Activated T-helper 1 cell treated with anti-CD3 and anti-CD28 coated beads, Interleukin-12 subunit alpha, Interleukin-12 subunit beta, Interleukin-2, Interleukin-4 antibody, amounts not matched to agents 30 ng/mL and 10 ng/mL and 1 ng/mL, durations not matched to agents 14 hours and 24 hours and 36 hours (primary cell): ENCODE measurements at places on chromosomes 3 and 15. TPM values are rescaled to one million over a fixed set of nuclear protein-coding genes. Genes with fewer than 3 reads are reported as not detected.

- H3K36me3 ChIP-seq, result peaks cover 11% of the 10 kb centered on the region
- H3K27ac ChIP-seq, result no peak overlapping the region
- H3K27me3 ChIP-seq, result peaks cover 2% of the 10 kb centered on the region
- DNase-seq, result no peak
- H3K4me1 ChIP-seq, result peaks cover 63% of the 10 kb centered on the region
Measured at GRCh38 chr3:194305356-194306108, 45.6 kb downstream of the CPN2 start.

Gene SAXO2
- 0.54 and 0.57 TPM in 2 replicates for total RNA-seq

DNA sequence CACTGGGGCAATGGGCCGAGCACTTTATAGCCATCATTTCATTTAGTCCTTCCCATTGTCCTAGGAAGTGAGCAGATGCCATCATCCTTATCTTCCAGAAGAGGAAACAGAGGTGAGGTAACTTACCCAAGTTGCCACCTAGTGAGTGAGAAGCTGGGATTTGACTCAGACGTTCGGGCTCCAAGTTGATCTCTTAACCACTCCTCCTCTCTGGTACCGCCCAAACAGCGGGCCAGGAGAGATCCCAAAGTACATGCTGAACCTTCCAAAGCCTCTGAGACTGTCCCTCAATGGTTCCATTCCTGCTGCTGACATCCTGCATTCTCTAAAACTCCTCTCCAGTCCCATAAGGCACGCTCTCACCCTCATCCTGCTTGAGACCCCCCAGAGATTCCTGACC, 56.2 kb downstream of the EXOG start:
- no peak for DNase-seq
- no peaks in the 10 kb centered on the region for H3K36me3 ChIP-seq
- peaks cover 4% of the 10 kb centered on the region for H3K27me3 ChIP-seq
- H3K4me3 ChIP-seq, result no peak overlapping the region

- DNase-seq, result no peak
- peaks cover 38% of the 10 kb centered on the region for H3K36me3 ChIP-seq
- H3K27ac ChIP-seq, result no peak overlapping the region
- H3K4me1 ChIP-seq, result peaks cover 40% of the 10 kb centered on the region
- H3K27me3 ChIP-seq, result no peaks in the 10 kb centered on the region
Measured at GRCh38 chr3:63927422-63928280, 15.5 kb upstream of the SCAANT1 start.

- H3K36me3 ChIP-seq, result no peaks in the 10 kb centered on the region
- no peak for DNase-seq
- H3K27me3 ChIP-seq, result no peaks in the 10 kb centered on the region
- H3K4me3 ChIP-seq, result no peak overlapping the region
- H3K4me1 ChIP-seq, result peaks cover 22% of the 10 kb centered on the region
- H3K27ac ChIP-seq, result peak overlapping the region; percentile 83
Measured at GRCh38 chr3:50491023-50491422, 12.4 kb downstream of the CACNA2D2 start.

Gene ZNF717
- 5.6 and 6.4 TPM in 2 replicates for total RNA-seq

DNA sequence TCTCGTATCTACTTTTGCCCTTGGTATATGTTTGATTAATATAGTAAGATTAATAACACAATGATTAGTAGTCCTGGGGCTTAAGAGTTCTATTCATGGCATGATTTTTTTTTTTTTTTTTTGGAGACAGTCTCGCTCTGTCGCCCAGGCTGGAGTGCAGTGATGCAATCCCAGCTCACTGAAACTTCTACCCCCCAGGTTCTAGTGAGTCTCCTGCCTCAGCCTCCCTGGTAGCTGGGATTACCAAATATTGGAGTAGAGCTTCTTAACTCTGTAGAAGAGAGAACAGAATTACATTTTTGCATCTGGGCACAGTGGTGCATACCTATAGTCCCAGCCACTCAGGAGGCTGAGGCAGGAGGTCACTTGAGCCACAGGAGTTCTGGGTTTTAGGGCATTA, 58.9 kb downstream of the RAB7A start:
- H3K4me3 ChIP-seq, result no peak overlapping the region
- no peak overlapping the region for H3K27ac ChIP-seq
- peaks cover 5% of the 10 kb centered on the region for H3K36me3 ChIP-seq
- DNase-seq, result no peak
- H3K4me1 ChIP-seq, result peaks cover 75% of the 10 kb centered on the region

GRCh38 chr15:70159001-70159712, 61.4 kb upstream of the TLE3 start:
- no peaks in the 10 kb centered on the region for H3K36me3 ChIP-seq
- no peaks in the 10 kb centered on the region for H3K4me1 ChIP-seq
- H3K4me3 ChIP-seq, result no peak overlapping the region
- H3K27ac ChIP-seq, result no peak overlapping the region
- peaks cover 6% of the 10 kb centered on the region for H3K27me3 ChIP-seq

GRCh38 chr3:98513091-98513511, 9.6 kb downstream of the CLDND1 start:
- no peak overlapping the region for H3K4me3 ChIP-seq
- no peak for DNase-seq
- H3K4me1 ChIP-seq, result peaks cover 68% of the 10 kb centered on the region

Gene SCAANT1
- not detected in 2 replicates for total RNA-seq

Gene SOX2
- 0.07 and 0.10 TPM in 2 replicates for total RNA-seq

- no peak overlapping the region for H3K27ac ChIP-seq
- no peaks in the 10 kb centered on the region for H3K27me3 ChIP-seq
- DNase-seq, result no peak
- peaks cover 1% of the 10 kb centered on the region for H3K36me3 ChIP-seq
Measured at GRCh38 chr3:72660270-72661114, 187.8 kb downstream of the SHQ1 start.

DNA sequence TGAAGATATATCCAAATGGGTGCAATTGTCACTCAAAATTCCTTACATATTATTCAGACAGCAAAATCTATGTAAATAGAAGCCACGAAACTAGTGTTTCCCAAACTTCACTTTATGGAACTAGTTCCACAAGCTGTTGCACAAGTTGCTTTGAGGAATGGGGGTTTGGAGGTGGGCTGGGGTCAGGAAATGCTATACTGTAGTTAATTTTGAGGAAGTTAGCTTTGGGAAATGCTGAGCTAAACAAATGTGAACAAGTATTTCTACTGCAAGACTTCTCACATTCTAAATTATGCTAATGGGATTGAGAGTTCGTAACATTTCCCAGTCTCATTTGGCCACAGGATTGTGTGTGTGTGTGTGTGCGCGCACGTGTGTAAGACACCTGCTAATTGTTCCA, 28.7 kb upstream of the SAMMSON start:
- no peaks in the 10 kb centered on the region for H3K36me3 ChIP-seq
- no peak overlapping the region for H3K4me3 ChIP-seq
- no peak overlapping the region for H3K27ac ChIP-seq
- peaks cover 4% of the 10 kb centered on the region for H3K27me3 ChIP-seq
- H3K4me1 ChIP-seq, result no peaks in the 10 kb centered on the region

DNA sequence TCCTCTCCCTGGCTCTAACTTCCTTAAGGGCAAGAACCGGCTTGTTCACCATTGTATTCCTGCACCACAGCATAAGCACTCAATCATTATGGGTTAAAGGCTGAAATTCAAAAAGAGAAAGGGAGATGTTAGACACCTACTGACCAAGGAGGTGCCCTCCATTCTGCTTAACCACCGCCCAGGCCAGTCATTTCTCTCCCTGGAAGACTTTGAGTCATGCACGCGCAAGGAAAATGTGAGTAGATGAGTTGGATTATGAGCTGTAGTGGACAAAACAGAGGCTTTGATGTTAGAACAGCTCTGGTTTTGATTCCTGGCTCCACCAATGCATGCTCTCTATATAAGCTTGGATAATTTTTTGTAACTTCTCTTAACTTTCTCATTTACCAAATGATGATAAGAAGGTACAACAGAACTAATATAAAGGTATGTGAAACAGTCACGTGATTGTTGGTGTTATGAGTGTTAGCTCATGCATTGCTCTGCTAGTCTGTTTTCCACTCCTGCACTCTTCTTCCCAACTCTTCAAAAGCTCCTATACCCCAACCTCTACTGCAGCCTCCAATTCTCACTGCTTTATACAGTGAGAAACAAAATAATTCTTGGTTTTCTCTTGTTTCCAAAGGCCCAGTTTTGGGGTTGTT, 148.4 kb upstream of the ATP11B start:
- H3K4me1 ChIP-seq, result no peaks in the 10 kb centered on the region
- H3K4me3 ChIP-seq, result no peak overlapping the region
- no peak overlapping the region for H3K27ac ChIP-seq
- H3K36me3 ChIP-seq, result no peaks in the 10 kb centered on the region
- no peak for DNase-seq

DNA sequence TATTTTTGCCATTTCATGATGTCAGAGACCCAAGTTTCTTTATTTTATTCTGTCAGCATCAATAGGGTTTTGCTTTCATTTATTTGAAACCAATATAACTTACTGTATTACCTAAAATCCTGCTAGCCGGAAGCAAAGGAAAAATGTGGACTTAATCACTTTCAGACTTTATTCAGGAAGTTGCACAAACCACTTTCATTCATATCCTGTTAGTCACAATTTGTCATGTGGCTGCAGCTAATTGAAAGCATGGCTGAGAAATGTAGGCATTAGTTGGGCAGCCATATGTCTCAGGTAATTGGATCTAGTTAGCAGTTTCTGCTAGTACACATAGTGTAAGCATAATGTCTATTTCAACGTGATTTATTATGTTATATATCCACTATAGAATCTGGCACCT, 462.3 kb upstream of the SGO1 start:
- DNase-seq, result no peak
- H3K4me3 ChIP-seq, result no peak overlapping the region
- H3K27ac ChIP-seq, result no peak overlapping the region
- H3K4me1 ChIP-seq, result no peaks in the 10 kb centered on the region
- H3K36me3 ChIP-seq, result no peaks in the 10 kb centered on the region

GRCh38 chr3:155169197-155169596, 89.1 kb downstream of the MME start:
- H3K4me3 ChIP-seq, result no peak overlapping the region
- H3K36me3 ChIP-seq, result no peaks in the 10 kb centered on the region
- no peaks in the 10 kb centered on the region for H3K27me3 ChIP-seq
- no peaks in the 10 kb centered on the region for H3K4me1 ChIP-seq
- no peak for DNase-seq

DNA sequence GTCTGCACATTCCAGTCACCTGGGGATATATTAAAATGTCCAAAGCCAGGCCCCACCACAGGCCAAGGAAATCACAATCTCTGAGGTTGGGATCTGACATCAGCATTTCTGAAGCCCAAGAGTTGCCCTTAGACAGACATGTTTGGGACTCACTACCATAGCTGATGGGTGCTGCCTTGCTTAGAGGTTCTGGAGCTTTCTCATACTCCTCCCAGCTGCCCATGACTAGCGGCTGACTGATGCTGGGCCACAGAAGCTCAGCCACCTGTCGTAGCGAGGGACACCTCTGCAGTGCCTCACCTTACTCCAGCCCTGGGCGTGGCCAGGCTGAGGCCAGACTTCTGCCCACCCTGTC, 58.8 kb upstream of the XCR1 start:
- H3K36me3 ChIP-seq, result peaks cover 13% of the 10 kb centered on the region
- DNase-seq, result no peak
- H3K27ac ChIP-seq, result no peak overlapping the region
- H3K27me3 ChIP-seq, result peaks cover 11% of the 10 kb centered on the region
- no peak overlapping the region for H3K4me3 ChIP-seq

- H3K27me3 ChIP-seq, result no peaks in the 10 kb centered on the region
- peak overlapping the region; percentile 86 for H3K27ac ChIP-seq
- peak overlapping the region; percentile 85 for H3K4me3 ChIP-seq
- DNase-seq, result peak; percentile 33
- H3K36me3 ChIP-seq, result peaks cover 44% of the 10 kb centered on the region
- H3K4me1 ChIP-seq, result peaks cover 66% of the 10 kb centered on the region
Measured at GRCh38 chr3:51391566-51392354, 675 bp downstream of the RBM15B start.

DNA sequence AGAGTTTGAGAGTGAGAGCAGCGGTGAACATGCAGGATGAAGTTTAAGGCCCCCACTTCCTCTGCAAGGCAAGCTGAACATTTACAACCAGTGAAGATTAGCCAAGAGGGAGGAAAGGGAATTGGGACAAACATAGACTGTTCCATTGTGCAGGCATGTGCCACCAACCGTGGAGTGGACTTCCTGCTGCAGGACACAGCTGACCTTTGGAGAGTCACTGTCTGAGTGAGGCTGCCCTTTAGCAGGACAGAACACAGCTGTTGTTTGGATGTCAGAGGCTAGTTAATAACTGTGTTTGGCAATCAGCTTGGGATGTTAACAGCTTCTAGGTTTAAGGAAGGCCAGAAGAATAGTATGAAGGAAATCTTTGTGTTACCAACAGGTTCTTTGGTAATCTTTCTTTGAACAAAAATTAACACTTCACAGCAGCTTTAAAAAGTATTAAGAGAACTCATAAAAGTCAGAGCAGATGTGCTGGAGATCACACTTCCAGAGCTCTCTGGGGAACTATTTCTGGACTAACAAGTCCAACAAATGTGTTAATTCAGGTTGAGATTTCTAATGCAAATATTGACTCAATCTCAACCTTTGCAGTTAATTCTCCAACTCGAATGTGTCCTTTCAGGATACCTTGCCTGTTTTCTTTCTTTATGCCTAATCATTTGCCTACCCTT, 31.4 kb downstream of the CTDSPL start:
- peaks cover 13% of the 10 kb centered on the region for H3K27me3 ChIP-seq
- no peaks in the 10 kb centered on the region for H3K4me1 ChIP-seq
- no peak overlapping the region for H3K4me3 ChIP-seq

- no peak overlapping the region for H3K4me3 ChIP-seq
- DNase-seq, result no peak
- H3K4me1 ChIP-seq, result no peaks in the 10 kb centered on the region
- H3K27ac ChIP-seq, result no peak overlapping the region
Measured at GRCh38 chr15:95138604-95139270, 907.4 kb downstream of the MCTP2 start.

- H3K27ac ChIP-seq, result no peak overlapping the region
- no peak for DNase-seq
- peaks cover 7% of the 10 kb centered on the region for H3K27me3 ChIP-seq
- no peaks in the 10 kb centered on the region for H3K4me1 ChIP-seq
- H3K4me3 ChIP-seq, result no peak overlapping the region
Measured at GRCh38 chr3:194512895-194513601, 26.2 kb upstream of the ATP13A3 start.

Gene CYP8B1
- not detected in 2 replicates for total RNA-seq

GRCh38 chr3:173253471-173253870, 112.4 kb upstream of the SPATA16 start:
- H3K4me3 ChIP-seq, result no peak overlapping the region
- no peaks in the 10 kb centered on the region for H3K4me1 ChIP-seq
- H3K27me3 ChIP-seq, result peaks cover 1% of the 10 kb centered on the region
- no peak for DNase-seq
- no peak overlapping the region for H3K27ac ChIP-seq

DNA sequence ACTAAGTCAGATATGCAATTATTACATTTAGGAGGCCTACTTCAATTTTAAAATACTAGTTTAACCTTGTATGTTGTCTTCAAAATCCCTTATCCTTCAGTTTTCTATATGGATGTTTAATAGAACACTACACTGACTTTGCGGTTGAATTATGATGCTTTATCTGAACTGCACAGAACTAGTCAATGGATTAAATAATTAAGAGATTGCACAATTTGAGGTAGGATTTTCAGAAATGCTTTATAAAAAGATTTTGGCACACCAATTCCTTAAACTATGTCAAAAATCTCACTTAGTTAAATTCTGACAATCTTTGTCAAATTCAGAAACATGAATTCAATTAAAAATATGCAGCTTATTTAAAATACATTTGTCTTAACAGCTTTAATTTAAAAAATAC, 28.1 kb downstream of the ATOSA start:
- no peak overlapping the region for H3K27ac ChIP-seq
- H3K4me3 ChIP-seq, result no peak overlapping the region
- no peak for DNase-seq
- H3K4me1 ChIP-seq, result peaks cover 9% of the 10 kb centered on the region
- H3K27me3 ChIP-seq, result no peaks in the 10 kb centered on the region

Gene KLHDC8B
- 2.6 and 2.9 TPM in 2 replicates for total RNA-seq

Gene MAP6D1
- total RNA-seq, result 2.1 and 2.2 TPM in 2 replicates

Gene EPHA3
- total RNA-seq, result not detected in 2 replicates

Gene IMPG2
- total RNA-seq, result 0.05 and 0.13 TPM in 2 replicates

Gene BCHE
- not detected in 2 replicates for total RNA-seq
